Activated naive CD8-positive, alpha-beta T cell treated with anti-CD3 and anti-CD28 coated beads for 36 hours (primary cell): ENCODE measurements at places on chromosomes 12 and 14. TPM values are rescaled to one million over a fixed set of nuclear protein-coding genes. Genes with fewer than 3 reads are reported as not detected.

The PIP4K2C gene
- 17.1 TPM for total RNA-seq

The BDKRB2 gene
- not detected for total RNA-seq

The BIN2 gene
- 34.2 TPM for total RNA-seq

The CCT2 gene
- 484 TPM for total RNA-seq

The TPCN1 gene
- 20.5 TPM for total RNA-seq

The NPAS3 gene
- not detected for total RNA-seq

The LTB4R2 gene
- 11.5 TPM for total RNA-seq

The PYGL gene
- total RNA-seq = 2.5 TPM

The BBOF1 gene
- total RNA-seq = 1.6 TPM

The C14orf39 gene
- total RNA-seq = not detected

The PLEKHG7 gene
- not detected for total RNA-seq

The CLEC14A gene
- not detected for total RNA-seq

The CLEC4D gene
- total RNA-seq = not detected

The KRT82 gene
- total RNA-seq = not detected

- H3K27ac ChIP-seq = no peak overlapping the region
- H3K4me3 ChIP-seq = no peak overlapping the region
- no peaks in the 10 kb centered on the region for H3K4me1 ChIP-seq
- peaks cover 14% of the 10 kb centered on the region for H3K36me3 ChIP-seq
- no peak for DNase-seq
These were observed 44.0 kb downstream of the TTLL5 start for GRCh38 chr14:75705014-75705413.

- peak; percentile 63 for DNase-seq
- peak overlapping the region; percentile 77 for H3K27ac ChIP-seq
- no peak overlapping the region for H3K4me3 ChIP-seq
- H3K27me3 ChIP-seq = no peaks in the 10 kb centered on the region
- H3K36me3 ChIP-seq = peaks cover 3% of the 10 kb centered on the region
These were observed 83.2 kb downstream of the SPPL3 start for GRCh38 chr12:120820884-120821510.

DNA sequence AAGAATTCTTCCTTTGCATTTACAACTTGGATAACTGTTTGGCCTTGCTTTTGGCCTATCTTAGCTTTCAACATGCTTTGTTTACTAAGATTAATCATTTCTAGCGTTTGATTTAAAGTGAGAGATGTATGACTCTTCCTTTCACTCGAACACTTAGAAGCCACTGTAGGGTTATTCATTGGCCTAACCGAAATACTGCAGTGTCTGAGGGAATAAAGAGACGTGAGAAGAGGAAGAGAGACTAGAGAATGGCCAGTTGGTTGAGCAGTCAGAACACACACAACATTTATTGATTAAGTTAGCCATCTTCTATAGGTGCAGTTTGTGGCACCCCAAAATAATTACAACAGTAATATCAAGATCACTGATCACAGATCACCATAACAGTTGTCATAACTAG lies 62.3 kb upstream of the CCDC175 start:
- DNase-seq = no peak
- H3K4me3 ChIP-seq = no peak overlapping the region
- no peak overlapping the region for H3K27ac ChIP-seq
- no peaks in the 10 kb centered on the region for H3K36me3 ChIP-seq
- no peaks in the 10 kb centered on the region for H3K4me1 ChIP-seq

GRCh38 chr12:98291828-98292227 lies 223.6 kb upstream of the TMPO start:
- no peaks in the 10 kb centered on the region for H3K4me1 ChIP-seq
- no peak overlapping the region for H3K27ac ChIP-seq
- DNase-seq = no peak
- H3K27me3 ChIP-seq = peaks cover 13% of the 10 kb centered on the region
- no peak overlapping the region for H3K4me3 ChIP-seq

GRCh38 chr14:93023802-93024434 lies 91.8 kb downstream of the ITPK1 start:
- peaks cover 29% of the 10 kb centered on the region for H3K4me1 ChIP-seq
- no peak overlapping the region for H3K4me3 ChIP-seq
- H3K27me3 ChIP-seq = no peaks in the 10 kb centered on the region
- H3K27ac ChIP-seq = no peak overlapping the region
- H3K36me3 ChIP-seq = peaks cover 9% of the 10 kb centered on the region

DNA sequence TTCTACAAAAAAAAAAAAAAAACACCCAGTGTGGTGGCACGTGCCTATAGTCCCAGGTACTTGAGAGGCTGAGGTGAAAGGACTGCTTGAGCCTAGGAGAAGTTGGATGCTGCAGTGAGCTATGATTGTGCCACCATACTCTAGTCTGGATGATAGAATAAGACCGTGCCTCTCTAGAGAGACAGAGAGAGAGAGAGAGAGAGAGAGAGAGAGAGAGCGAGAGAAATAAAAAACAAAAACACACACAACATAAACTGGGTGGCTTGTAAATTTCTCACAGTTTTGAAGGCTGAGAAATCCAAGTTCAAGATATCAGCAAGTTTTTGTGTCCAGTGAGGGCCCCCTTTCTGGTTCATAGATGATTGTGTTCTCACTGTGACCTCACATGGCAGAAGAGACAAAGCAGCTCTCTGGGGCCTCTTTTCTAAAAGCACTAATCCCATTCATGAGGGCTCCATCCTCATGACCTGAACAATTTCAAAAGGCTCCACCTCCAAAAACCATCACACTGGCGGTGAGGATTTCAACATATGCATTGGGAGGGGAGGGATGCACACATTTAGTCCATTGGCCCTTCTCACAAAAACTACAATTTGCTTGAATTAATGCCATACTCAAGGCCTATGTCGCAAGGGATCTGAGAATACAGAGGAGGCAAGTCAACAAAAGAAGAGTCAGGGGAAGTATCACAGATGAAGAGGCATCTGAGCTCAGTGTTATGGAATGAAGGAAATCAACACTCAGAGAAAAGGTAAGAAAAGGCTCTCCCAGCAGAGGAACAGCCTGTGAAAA lies 94.9 kb downstream of the PPM1H start:
- H3K27me3 ChIP-seq = peaks cover 4% of the 10 kb centered on the region
- H3K4me1 ChIP-seq = no peaks in the 10 kb centered on the region
- no peaks in the 10 kb centered on the region for H3K36me3 ChIP-seq

- H3K27ac ChIP-seq = no peak overlapping the region
- no peak overlapping the region for H3K4me3 ChIP-seq
- no peak for DNase-seq
- H3K27me3 ChIP-seq = peaks cover 4% of the 10 kb centered on the region
- no peaks in the 10 kb centered on the region for H3K4me1 ChIP-seq
These were observed 136.9 kb downstream of the SLC38A1 start for GRCh38 chr12:46131732-46132469.

GRCh38 chr12:130097342-130097741 lies 64.9 kb upstream of the FZD10 start:
- H3K27ac ChIP-seq = no peak overlapping the region
- no peak overlapping the region for H3K4me3 ChIP-seq
- peaks cover 1% of the 10 kb centered on the region for H3K27me3 ChIP-seq
- H3K36me3 ChIP-seq = no peaks in the 10 kb centered on the region
- DNase-seq = no peak
- no peaks in the 10 kb centered on the region for H3K4me1 ChIP-seq

DNA sequence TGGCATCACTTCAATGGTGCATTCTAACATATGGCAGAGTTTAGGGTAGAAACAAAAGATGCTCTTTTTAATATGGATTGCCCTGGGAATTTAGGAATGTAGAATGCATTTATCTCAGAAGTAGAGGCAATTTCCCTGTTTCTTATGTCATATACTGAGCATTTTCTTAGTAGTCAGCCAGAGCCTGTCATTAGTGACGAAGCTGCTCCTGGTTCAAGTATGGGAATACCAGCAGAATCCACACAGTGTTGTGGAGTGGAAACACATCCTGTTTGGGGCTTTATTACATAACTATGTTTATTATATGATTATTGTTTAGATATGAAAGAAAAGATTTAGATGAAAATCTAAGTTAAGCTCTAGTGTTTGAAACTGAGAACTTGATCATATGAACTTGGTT lies 12.2 kb downstream of the CIPC start:
- peaks cover 22% of the 10 kb centered on the region for H3K36me3 ChIP-seq
- no peak for DNase-seq
- H3K4me1 ChIP-seq = no peaks in the 10 kb centered on the region
- no peak overlapping the region for H3K4me3 ChIP-seq
- no peak overlapping the region for H3K27ac ChIP-seq

DNA sequence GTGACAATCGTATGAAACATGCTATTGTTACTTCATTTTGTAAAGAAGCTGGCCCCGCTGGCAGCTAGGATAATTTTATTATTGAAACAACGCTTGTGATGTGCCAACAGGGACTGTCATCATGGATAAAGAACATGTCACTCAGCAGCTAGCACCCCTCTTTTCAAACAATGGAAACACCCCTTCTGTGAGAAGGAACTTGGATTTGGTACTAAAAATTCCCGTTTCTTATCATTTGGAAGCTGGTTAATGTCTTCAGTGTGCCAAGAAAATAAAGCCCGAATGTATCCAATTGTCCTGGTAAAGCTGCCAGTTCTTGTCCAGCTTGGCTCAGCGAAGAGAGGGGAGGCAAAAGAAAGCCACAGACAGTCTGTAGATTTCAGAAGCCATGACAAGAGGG lies 186.6 kb downstream of the PHLDA1 start:
- no peak for DNase-seq
- peaks cover 7% of the 10 kb centered on the region for H3K27me3 ChIP-seq
- H3K4me3 ChIP-seq = no peak overlapping the region

GRCh38 chr14:33569821-33570687 lies 380.8 kb downstream of the EGLN3 start:
- no peaks in the 10 kb centered on the region for H3K27me3 ChIP-seq
- no peak for DNase-seq
- H3K4me1 ChIP-seq = no peaks in the 10 kb centered on the region

DNA sequence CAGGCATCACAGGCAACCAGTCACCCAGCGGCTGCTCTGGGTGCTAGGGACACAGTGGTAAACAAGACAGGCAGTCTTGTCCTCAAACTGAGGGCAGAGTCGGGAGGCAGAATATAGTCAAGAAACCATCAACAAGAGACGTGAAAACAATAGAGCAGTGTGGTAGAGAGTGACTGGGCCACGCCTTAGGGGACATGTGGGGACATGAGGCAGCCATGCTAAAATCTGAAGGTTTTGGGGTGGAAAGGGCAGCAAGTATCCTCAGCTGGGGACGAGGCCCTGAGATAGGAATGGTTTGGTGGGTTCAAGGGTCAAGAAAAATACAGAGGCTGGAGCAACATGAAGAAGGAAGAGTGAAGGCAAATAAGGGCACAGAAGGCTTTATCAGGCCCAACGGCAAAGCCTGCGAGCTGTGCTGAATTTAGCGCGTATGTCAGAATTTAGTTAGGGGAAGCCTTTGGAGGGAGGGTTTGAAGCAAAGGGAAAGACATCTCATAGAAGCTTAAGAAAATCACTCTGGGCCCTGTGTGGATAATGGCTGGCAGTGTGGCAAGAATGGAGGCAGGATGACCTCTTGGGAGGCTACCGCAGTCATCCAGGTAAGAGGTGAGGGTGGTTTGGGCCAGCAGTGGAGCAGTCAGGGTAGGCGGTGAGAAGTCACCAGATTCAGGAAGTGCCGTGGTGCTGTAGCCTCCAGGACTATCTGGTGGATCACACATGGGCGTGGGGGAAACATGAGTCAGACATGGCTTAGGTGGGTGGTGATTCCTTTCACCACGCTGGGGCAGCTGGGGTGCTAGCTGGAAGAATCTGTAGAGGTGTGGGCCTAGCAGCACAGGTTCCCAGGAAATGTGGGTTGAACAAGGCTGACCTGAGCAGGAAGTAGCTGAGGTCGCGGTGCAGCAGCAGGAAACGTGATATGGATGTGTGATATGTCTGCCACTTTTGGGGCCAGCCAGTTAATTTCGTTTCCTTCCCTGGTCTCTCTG lies 3.0 kb downstream of the EVL start:
- peak overlapping the region; percentile 99 for H3K27ac ChIP-seq
- peaks cover 74% of the 10 kb centered on the region for H3K4me1 ChIP-seq
- H3K36me3 ChIP-seq = peaks cover 55% of the 10 kb centered on the region
- peak; percentile 90 for DNase-seq

GRCh38 chr12:110718222-110718908 lies 24.3 kb downstream of the PPP1CC start:
- peaks cover 18% of the 10 kb centered on the region for H3K4me1 ChIP-seq
- peaks cover 49% of the 10 kb centered on the region for H3K36me3 ChIP-seq
- no peak for DNase-seq

GRCh38 chr12:22287776-22288621 lies 46.5 kb downstream of the ST8SIA1 start:
- peaks cover 6% of the 10 kb centered on the region for H3K27me3 ChIP-seq
- DNase-seq = no peak
- peaks cover 12% of the 10 kb centered on the region for H3K4me1 ChIP-seq

DNA sequence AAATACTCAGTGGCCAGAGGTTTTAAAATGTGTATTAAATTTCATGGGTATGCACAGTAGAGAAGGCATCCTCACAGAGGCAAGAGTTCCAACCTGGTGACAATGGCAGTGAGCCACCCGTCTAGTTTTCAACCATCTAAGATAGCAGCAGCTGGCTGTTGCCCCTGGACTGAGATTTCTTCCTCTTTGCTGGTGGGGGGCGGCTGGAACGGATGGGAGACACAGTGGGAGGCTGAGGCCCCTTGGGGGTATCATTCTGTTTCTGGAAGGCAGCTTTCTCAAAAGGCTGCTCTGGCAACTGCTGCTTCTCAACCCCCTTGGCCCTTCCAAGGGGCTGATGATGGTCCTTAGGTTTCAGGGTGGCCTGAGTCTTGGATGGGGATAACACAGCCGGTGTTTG lies 1.0 kb upstream of the IFFO1 start:
- H3K4me3 ChIP-seq = peak overlapping the region; percentile 86
- DNase-seq = no peak
- H3K4me1 ChIP-seq = peaks cover 49% of the 10 kb centered on the region

DNA sequence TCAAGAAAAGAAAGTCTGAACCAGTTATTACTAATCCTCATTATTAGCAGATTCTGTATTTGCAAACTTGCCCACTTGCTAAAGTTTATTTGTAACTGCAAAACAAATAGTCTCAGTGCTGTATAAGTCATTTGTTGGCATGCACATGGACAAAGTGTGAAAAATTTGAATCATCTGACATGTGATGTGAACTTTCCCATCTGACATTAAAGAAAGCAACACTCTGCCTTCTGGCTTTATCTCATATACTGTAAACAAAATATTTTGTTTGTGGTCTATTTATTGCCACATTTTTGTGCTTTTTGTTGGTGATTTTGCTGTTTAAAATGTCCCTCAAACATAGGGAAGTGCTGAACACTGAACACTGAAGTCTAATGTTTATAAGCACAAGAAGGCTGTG lies 513.8 kb downstream of the RPL10L start:
- no peak overlapping the region for H3K27ac ChIP-seq
- H3K4me1 ChIP-seq = no peaks in the 10 kb centered on the region
- no peak overlapping the region for H3K4me3 ChIP-seq

- H3K4me3 ChIP-seq = no peak overlapping the region
- H3K27ac ChIP-seq = no peak overlapping the region
These were observed 60.6 kb downstream of the LGMN start for GRCh38 chr14:92687681-92688433.

DNA sequence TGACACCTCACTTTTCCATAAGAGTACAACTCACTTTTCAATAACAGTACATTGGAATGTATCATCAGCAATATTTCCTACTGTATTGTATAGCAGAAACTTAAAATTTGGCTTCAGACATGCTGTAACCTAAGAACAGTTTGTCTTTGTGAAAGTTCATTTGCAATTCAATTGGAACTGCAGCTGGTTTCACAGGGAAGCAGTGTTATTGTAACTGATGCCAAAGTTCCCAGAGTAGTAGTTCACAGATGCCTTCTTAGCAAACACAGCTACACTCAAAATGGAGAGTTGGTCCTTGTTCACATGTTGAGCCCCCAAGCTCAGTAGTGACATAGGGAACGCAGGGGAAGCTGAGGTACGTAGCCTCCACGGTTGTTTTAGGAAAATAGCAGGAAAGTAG lies 23.3 kb downstream of the PPP1R36 start:
- no peaks in the 10 kb centered on the region for H3K27me3 ChIP-seq
- H3K36me3 ChIP-seq = no peaks in the 10 kb centered on the region
- no peak for DNase-seq
- H3K4me1 ChIP-seq = no peaks in the 10 kb centered on the region
- H3K4me3 ChIP-seq = no peak overlapping the region
- H3K27ac ChIP-seq = no peak overlapping the region
